ENCODE measurements at places on chromosomes 13 and 19.
A peak's percentile ranks its signal among the peaks of the same experiment; 100 is the strongest.

GRCh38 chr13:113628291-113629270 is 29.4 kb downstream of the ATP4B start:
- no peak for DNase-seq

GRCh38 chr13:44930280-44930679 is 59.0 kb downstream of the NUFIP1 start:
- no peak for DNase-seq

DNA sequence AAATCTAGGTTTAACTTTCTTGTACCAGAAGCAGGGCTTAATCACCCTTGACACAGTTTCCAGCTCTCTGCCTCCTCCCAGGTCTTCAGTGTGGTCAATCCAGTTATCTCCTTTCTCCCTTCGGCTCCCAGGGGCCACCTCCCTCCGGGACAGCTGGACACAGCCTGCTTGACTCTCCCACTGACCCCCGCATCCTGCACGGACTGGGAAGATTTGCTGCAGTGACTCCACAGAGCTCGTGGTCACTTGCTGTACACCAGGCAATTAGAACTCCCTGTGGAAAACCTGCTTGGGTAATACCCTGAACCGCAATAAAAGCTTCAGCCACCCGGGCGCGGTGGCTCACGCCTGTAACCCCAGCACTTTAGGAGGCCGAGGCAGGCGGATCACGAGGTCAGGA is 116.5 kb downstream of the NUFIP1 start:
- no peak for DNase-seq

DNA sequence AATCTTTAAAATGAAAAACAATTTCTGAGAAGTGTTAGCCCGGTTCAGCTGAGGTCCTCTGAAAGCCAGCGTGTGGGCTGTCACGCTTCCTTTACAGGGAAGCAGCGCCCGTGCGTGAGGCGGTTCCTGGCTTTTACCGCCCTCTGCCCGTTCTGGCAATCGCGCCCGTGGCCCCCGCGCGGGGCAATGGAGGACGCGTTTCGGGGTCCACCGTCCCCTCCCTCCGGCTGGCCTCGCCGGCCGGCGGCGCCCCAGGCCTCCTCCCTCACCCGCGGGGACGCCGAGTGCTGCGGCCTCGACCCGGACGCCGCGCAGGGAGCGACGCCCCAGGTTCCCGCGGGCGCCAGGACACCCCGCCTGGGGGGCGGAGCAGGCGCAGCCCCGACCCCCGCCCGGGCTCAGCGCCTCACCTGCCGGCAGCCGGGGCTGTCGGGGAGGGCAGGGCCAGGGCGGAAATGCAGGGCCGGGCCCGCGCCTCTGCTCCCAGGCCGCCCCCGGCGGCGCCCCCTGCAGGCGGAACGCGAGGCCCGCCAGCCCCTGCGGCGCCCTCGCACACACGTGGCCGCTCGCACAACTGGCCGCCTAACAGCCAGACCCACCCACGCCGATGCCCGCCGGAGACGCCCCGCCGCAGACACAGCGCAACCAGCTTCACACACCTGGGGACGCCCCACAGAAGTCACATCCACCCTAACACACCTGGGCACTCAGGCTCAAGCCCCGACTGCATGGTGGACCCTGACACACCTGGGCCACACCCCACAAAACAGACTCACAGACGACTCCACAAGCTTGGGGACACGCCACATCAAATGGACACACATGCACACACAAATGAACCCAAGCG is at the start of gene GGACT:
Gene GGACT, minus strand, starts transcription at position 459 of the 847 bp plus-strand sequence. CDS start 56,198 bp downstream, outside the sequence.
- peak; percentile 60 for DNase-seq

- no peak for DNase-seq
Observed at GRCh38 chr13:99991828-99992775, 10.5 kb downstream of the ZIC2 start.

- DNase-seq = no peak
Observed at GRCh38 chr19:16367261-16367683, 42.6 kb downstream of the KLF2 start.

DNA sequence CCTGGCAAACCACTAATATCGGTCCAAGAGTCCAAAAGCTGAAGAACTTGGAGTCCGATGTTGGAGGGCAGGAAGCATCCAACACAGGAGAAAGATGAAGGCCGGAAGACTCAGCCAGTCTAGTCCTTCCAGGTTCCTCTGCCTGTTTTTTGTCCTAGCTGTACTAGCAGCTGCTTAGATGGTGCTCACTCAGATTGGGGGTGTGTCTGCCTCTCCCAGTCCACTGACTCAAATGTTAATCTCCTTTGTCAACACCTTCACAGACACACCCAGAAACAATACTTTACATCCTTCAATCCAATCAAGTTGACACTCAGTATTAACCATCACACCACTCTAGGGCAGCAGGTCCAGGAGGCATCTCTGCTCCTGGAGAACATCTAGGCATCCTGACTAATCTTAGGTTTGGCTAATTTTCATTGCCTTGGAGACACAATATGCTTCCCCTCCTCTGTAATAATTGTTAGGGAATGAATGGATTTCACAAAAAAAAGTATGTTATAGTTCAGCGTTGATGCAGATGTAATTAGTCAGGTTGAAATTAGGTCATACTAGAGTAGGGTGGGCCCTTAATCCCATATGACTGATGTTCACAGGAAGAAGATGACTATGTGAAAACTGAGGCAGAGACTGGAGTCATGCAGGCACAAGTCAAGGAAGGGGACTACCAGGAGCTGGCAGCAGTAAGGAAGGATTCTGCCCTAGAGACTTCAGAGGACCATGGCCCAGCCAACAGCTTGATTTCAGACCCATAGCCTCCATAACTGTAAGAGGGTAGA is 183.4 kb downstream of the RBM26 start:
- DNase-seq = no peak

- no peak for DNase-seq
Observed at GRCh38 chr19:7993560-7993959, 11.9 kb downstream of the ELAVL1 start.

DNA sequence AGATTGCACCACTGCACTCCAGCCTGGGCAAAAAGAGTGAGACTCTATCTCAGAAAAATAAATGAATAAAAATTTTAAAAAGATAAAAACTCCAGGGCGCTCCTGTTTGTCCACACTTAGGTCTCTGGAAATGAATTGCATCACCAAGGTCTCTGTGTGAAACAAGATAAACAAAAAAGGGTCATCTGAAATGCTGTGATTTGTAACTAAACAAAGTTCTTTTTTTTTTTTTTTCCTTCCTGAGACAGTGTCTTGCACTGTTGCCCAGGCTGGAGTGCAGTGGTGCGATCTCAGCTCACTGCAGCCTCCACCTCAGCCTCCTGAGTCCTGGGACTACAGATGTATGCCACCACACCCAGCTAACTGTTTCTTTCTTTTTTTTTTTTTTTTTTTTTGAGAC is 11.5 kb downstream of the FZR1 start:
- no peak for DNase-seq

GRCh38 chr19:39110263-39110967 is 15.2 kb upstream of the PAK4 start:
- peak; percentile 49 for DNase-seq

- no peak for DNase-seq
Observed at GRCh38 chr19:33503030-33503429, 18.6 kb downstream of the PEPD start.

DNA sequence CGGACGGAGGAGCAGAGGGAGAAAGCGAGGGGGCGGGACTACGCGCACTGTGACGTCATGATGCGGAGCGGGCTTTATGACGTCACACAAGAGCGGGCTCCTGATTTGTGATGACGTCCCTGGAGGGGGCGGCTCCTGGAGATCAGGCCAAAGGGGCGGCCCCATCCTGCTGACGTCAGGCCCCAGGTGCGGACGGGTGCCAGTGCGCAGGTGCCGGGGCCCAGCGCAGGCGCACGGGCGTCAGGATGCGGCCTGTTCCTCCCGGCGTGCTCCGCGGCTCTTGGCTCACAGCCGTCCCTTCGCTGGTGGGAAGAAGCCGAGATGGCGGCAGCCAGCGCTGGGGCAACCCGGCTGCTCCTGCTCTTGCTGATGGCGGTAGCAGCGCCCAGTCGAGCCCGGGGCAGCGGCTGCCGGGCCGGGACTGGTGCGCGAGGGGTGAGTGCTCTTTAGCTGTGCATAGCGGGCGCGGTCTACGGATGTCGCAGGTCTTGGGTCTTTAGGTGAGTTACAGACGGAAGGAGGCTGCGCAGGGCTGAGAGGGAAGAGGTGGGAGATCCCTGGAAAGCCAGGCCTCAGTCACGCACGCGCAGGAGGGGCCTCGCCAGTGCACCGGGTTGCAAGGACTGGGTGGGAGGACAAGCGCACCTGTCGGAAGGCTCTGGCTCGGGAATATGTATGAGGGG is at the start of the genes EMC10 and GARIN5A:
Gene EMC10, plus strand, starts transcription at position 284 of the 683 bp plus-strand sequence. Its CDS starts 38 bp downstream, at position 322.
Gene GARIN5A, minus strand, starts transcription at position 625 of the 683 bp plus-strand sequence. Its CDS starts 460 bp downstream, at position 165.
- peak; percentile 87 for DNase-seq

DNA sequence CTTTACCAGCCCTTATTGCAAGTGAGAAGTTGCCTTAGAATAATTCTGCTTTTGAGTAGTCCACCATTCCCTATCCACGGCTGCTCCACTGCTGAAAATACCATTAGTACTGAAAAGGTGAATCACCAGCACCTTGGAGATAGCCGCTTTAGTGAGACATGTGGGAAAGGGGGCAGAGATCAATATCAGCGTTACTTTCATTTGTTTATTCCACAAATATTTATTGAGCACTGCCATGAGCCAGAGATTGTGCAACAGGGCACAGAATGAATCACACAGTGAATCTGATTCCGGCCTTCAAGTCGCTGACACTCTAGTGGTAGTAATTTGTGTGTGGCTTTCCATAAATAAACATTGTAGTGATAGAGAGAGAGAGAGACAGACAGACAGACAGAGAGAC is 31.5 kb upstream of the MYO16 start:
- DNase-seq = no peak

GRCh38 chr13:91355099-91355825 is 7.8 kb downstream of the MIR17HG start:
- no peak for DNase-seq

GRCh38 chr19:4013886-4014540 is 6.5 kb downstream of the PIAS4 start:
- no peak for DNase-seq

- no peak for DNase-seq
Observed at GRCh38 chr13:109301726-109302125, 484.7 kb downstream of the IRS2 start.

GRCh38 chr13:104871456-104871855 is 1664.0 kb downstream of the EFNB2 start:
- no peak for DNase-seq

- peak; percentile 19 for DNase-seq
Observed at GRCh38 chr19:12841094-12841493, 2.8 kb downstream of the MAST1 start.

DNA sequence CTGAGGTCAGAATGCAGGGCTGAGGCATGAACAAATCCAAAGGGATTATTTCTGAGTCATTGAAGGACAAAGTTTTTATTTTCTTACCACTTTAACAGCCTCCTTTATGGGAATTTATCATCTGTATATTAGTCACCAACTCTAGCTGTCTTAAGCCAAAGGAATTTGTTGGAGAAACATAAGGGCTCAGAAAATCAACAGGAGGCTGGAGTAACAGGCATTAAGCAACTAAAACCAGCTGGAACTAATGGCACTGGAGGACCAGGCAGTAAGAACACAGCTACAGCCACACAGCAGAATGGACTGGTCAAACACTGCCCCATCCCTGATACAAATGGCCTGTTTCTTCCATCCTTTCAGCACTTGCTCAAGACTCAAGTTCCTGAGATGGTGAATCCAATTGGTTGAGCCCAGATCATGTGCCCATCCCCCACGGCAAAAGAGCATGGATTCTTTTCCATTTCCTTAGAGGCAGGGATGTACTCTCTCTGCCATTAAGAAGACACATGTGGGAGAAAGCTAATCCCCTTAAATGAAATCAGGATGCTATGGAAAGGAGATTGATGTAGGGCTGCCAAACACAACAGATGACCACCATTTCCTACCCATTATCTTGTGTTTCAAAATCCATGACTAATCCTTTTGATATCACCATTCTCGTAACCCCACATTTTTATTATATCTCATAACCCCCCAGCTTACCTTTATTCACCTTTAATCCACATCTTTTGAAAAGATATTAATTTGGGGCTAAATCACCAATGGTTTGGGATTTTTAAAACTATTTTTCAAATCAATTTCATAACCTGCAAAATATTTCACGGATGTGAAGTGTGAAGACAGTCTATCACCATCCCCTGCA is 157.0 kb upstream of the FNDC3A start:
- DNase-seq = peak; percentile 97

GRCh38 chr13:94660695-94661326 is 51.5 kb downstream of the SOX21 start:
- peak; percentile 39 for DNase-seq

- DNase-seq = peak; percentile 82
Observed at GRCh38 chr19:531009-531752, 379 bp upstream of the CDC34 start.

GRCh38 chr19:1446713-1447481 is 3.0 kb upstream of the APC2 start:
- DNase-seq = no peak

DNA sequence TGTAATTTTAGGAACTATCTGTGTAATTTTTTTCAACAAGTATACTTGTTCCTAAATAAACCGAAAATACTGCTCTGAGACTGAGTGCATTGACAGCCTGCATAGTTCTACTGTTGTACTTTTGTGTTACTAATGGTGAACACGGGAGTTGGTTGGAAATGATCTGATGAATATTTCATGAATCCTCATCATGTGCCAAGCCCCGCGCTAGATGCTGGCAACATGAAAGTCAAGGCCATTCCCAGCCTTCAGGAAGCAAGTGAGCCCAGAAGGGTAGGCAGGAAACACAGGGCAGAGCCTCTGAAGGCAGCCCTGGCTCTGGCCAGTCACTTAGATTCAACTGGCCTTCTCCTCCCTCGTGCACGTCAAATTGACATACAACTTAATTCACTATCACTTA is 106.1 kb downstream of the ABCC4 start:
- no peak for DNase-seq

- DNase-seq = no peak
Observed at GRCh38 chr13:114136576-114136975, 4.2 kb upstream of the RASA3 start.

DNA sequence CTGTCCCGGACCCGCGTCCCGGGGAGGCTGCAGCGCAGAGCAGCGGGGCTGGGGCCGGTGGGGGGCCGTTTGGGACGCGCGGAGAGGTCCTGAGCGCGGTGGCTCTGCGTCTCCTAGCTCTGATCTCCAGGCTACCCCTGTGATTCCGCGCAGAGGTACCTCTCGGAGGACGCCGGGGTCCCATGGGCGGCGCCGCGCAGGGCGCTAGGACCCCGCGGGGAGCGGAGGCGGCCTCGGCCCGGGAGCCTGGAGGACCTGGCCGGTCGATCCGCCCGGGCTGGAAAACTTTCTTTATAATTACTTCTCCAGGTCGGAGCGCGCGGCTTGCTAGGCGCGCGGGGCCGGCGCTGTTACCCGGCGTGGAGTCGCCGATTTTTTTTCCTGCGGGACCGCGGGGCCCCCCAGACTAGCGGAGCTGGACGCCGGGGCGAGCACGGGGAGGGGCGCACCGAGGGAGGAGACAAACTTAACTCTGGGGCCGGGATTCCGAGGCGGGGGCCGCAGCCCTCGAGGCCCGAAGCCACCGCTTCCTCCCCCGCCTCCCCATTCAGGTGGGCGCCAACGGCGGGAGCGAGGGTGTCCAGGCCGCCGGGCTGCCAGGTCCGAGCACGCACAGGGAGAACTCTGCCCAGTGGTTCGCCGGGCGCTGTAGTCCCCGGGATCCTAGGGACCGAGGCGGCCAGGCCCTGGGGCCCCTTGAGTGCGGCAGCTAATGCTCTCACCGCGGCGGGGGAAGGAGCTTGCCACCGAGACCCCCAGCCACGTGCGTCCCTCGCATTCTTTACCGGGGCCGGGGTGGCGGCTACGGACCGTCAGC is 848 bp upstream of the CEBPA start:
- DNase-seq = peak; percentile 53

GRCh38 chr13:59112221-59112718 is 1051.5 kb downstream of the DIAPH3 start:
- peak; percentile 85 for DNase-seq

All from EH (cell line).